Activated T-cell treated with anti-CD3 and anti-CD28 coated beads for 4 hours (primary cell): ENCODE measurements at places on chromosomes 5 and 9.
A peak's percentile ranks its signal among the peaks of the same experiment; 100 is the strongest.

- no peak for DNase-seq
These were observed 2.3 kb upstream of the PLK2 start for GRCh38 chr5:58462154-58462553.

DNA sequence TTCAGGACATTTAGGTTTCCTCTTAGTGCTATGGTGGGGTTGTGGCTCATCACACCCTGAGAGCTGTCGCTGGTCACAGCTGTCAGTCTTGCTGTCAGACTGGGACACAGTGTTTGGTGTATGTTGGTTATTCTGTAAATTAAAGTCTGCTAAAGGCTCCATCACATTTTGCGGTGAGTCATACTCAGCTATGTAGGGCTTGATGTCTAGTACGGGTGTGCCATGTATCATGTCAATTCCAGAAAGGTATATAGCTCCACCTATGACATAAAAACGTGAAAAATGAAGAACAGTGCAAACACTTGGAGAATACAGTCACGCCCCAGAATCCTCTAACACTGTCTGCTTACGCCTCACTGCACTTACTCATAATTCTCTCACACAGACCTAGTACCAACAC lies 11.9 kb downstream of the TRMO start:
- no peak for DNase-seq

GRCh38 chr5:142944140-142944539 lies 174.0 kb downstream of the ARHGAP26 start:
- DNase-seq = no peak

DNA sequence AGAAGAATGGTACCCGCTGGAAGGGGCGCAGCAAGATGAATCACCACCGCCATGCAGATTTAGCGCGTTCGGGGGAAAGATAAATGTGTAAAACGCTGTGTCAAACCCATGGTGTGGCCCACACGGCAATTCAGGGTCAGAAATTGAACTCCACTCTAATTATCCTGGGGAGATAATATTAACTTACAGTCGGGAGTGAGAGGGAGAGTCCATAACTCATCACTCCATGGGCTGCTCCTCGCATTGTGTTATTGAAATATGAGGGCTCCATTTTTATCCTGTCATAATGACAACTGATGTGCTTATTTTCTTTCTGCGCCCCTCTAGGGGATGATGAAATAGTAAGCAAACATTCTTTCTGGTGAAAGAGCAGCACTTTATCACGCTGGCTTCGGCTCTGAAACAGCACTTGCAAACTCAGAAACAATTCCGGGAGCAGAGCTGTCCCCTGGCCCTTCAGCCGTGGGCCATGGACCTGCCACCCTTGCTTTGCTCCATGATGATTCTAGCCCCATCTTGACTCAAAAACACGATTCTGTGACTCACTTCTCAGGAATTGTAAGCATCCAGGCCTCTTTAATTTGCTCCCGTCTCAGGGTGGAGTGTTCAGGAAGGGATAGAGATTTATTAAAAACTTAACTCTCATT lies 431.6 kb downstream of the IRX1 start:
- DNase-seq = no peak

DNA sequence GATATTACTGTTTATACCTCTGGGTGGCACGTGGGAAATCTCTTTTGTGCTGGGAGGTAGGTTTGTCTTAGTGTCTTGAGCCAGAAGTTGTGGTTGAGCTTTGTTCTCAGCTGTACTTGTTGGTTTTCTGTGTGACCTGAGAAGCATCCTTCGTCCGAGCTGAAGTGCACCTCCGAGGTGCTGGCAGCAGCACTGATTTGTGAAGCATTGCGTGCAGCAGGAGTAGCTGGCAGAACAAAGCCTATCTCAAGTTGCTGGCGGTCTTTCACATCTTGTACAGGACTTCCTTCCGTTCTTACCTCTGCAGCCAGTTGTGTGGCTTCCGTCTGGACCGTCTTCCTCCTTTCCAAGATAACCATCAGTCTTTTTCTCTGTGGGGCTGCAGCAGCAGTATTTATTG lies 4.3 kb downstream of the PRRC2B start:
- no peak for DNase-seq

- DNase-seq = peak; percentile 36
These were observed 73.8 kb upstream of the ITGA2 start for GRCh38 chr5:52915176-52915875.

- no peak for DNase-seq
These were observed 509.8 kb downstream of the EBF1 start for GRCh38 chr5:158589939-158590338.

DNA sequence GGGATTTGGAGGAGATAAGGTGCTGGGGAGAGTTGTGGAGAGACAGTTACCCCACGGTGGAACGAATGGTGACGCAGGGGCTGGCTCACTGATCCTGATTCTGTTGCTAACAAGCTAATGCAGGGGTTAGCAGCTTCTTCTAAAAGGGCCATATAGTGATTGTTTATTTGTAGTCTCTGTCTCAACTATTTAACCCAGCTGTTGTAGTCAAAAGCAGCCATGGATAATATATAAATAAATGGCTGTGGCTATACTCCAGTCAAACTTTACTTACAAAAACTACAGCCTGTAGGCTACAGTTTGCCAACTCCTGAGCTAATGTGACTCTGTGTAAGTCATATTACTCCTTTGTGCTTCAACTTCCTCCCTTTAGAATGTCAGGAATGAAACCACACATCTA lies 21.8 kb downstream of the STOM start:
- no peak for DNase-seq

- DNase-seq = no peak
These were observed 21.4 kb upstream of the TRMT10B start for GRCh38 chr9:37732086-37732741.

GRCh38 chr9:35508069-35508468 lies 18.2 kb downstream of the RUSC2 start:
- no peak for DNase-seq

GRCh38 chr5:39648848-39649227 lies 224.1 kb upstream of the DAB2 start:
- no peak for DNase-seq

- no peak for DNase-seq
These were observed 8.3 kb downstream of the NFIL3 start for GRCh38 chr9:91415290-91415689.

DNA sequence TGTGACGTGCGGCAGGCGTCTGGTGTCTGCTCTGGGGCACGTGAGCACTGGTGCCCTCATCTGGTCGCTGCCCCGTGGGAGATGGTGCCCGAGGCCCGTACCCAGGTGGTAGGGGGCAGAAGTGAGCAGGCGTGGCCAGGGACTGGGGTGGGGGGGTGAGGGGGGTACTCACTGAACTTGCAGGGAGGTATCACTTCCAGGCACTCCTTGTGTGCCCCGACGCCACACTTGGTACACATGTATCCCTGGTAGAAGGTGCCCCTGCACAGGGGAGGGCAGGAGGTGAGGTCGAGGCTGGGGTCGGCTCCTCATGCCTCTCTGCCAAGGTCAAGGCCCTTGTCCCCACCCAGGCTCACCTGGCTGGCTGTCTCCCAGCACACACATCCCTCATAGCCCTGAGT lies 45.2 kb upstream of the SARDH start:
- no peak for DNase-seq

- DNase-seq = no peak
These were observed 86.1 kb downstream of the TLE4 start for GRCh38 chr9:79657891-79658290.

- DNase-seq = no peak
These were observed 4.1 kb downstream of the ALDH1A1 start for GRCh38 chr9:72948575-72949243.

- no peak for DNase-seq
These were observed 123.2 kb upstream of the KIF2A start for GRCh38 chr5:62182802-62183201.

- DNase-seq = no peak
These were observed 1.6 kb downstream of the FBLL1 start for GRCh38 chr5:168530621-168531150.

DNA sequence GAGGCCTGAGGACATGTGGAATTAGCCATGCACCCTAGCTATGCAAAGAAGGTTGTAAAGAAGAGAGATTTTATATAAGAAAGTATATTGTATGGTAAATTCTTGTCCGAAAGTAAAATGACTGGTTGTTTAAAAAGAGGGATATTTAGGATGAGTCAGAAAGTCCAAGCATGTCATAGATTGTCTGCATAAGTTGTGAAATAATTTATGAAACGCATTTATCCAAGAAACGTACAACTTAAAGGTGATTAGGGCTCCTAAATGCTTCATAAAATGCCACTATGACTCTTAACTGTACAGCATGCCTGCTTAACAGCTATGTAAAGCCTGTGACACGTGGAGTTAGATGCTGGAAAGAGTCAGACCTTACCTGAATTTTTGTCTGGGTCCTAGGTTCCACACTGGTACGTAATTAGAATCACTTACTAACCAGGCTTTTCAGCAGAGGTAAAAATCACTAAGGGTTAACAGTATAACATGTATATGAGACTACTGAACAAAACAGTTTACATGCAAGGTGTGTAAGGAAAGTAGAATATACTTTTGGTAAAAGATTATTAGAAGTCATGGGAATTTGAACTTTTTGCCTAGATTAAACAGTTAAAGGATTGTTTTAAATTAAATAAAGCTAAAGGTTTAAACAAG lies 37.0 kb upstream of the ARL15 start:
- DNase-seq = no peak
